ENCODE measurements at places on chromosomes 16 and 17. TPM values are rescaled to one million over a fixed set of nuclear protein-coding genes. Genes with fewer than 3 reads are reported as not detected.

DNA sequence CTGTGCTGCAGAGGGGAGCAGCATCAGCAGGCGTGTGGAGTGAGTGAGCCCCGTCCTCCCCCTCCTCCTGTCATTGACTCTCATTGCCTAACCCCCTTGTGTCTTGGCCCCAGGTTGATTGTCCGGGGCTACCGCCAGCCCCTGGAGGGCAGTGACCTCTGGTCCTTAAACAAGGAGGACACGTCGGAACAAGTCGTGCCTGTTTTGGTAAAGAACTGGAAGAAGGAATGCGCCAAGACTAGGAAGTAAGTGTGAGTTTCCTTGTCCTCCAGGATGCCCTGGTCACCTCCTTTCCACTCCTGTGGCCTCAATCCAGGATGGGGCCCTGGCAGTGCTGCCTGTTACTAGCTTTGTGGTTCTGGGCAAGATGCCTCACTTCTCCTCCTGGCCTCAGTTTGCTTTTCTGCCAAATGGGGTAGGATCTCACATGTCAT lies 87.0 kb downstream of the ABCC1 start:
- no peak overlapping the region for H3K4me3 ChIP-seq
- peaks cover 52% of the 10 kb centered on the region for H3K36me3 ChIP-seq
- DNase-seq, result no peak
- H3K27ac ChIP-seq, result no peak overlapping the region
- no peaks in the 10 kb centered on the region for H3K4me1 ChIP-seq

The SLFN11 gene
- total RNA-seq, result 21.8 TPM

DNA sequence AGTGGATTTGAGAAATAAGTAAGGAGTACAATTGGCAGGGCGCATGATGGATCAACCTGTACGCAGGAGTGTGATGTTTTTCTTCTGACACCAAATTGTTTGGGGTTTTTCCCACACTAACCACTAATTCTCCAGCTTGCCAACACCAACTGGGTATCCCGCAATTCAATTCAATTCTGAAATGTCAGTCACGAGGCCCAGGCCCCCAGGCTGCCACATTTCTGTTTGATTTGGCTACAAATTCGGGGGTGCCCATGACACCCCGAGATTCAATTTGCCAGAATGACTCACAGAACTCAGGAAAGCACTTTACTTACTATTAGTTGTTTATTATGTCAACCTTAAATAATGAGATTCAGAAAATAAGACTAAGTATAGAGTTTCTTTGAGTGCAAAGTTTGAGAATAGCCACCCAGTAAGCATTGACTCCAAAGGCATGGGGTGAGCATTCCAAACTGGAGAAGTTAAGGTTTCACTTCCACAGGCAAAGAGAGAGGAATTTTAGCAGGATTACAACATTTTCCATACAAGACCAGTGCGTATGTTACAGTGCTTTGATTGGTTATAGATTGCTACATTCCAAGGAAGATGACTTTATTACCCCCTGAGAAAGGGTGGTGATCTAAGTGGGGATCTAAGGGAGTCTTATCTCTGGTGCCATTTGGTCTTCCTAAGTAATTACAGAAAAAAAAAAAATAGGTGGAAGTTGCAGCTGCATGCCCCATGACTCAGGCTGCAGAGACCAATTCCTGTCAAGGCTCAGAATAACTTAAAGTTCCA lies 11.5 kb downstream of the SLC46A1 start:
- peaks cover 32% of the 10 kb centered on the region for H3K36me3 ChIP-seq
- no peak for DNase-seq
- no peaks in the 10 kb centered on the region for H3K27me3 ChIP-seq
- no peak overlapping the region for H3K27ac ChIP-seq

The SLC35G3 gene
- total RNA-seq, result not detected

DNA sequence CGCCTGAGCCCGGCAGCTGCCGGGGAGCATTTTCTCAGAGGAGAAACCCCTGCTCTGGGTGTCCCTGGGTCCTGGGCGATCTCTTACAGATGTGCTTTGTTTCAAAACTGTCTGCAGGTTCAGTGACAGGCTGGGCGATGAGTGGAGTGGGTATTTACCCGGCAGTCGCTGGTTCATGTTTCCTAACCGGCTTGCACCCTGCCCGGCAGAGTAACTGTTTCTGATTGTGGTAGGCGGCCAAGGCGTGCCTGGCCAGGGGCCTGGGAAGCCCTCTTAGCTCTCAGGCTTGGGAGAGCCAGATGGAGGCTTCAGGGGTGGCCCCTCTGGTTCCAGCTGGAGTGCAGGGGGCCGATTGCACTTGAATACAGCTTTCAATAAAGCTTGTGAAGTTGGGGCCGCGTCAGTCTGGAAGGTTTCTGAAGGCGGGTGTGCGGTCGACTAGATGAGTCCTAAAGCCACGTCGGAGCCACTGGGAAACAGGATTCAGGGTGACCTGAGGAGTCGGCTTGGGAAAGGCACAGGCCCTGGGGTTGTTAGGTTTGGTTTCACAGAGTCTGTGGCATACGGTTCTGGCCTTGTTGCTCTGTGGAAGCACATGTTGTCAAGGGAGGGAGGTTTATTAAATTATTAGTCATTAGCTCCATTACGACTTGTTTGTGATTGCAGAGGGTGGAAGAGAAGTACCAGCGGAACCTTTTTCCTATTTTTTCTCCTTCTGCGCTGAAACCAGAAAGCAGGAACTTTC lies 1.4 kb downstream of the BAIAP2 start:
- H3K36me3 ChIP-seq, result no peaks in the 10 kb centered on the region
- H3K27ac ChIP-seq, result no peak overlapping the region
- peaks cover 6% of the 10 kb centered on the region for H3K27me3 ChIP-seq
- peaks cover 89% of the 10 kb centered on the region for H3K4me1 ChIP-seq
- H3K4me3 ChIP-seq, result peak overlapping the region; percentile 60

- no peaks in the 10 kb centered on the region for H3K27me3 ChIP-seq
- H3K27ac ChIP-seq, result no peak overlapping the region
- H3K36me3 ChIP-seq, result no peaks in the 10 kb centered on the region
- H3K4me3 ChIP-seq, result no peak overlapping the region
Measured at GRCh38 chr17:78548725-78549124, 28.5 kb downstream of the DNAH17 start.

DNA sequence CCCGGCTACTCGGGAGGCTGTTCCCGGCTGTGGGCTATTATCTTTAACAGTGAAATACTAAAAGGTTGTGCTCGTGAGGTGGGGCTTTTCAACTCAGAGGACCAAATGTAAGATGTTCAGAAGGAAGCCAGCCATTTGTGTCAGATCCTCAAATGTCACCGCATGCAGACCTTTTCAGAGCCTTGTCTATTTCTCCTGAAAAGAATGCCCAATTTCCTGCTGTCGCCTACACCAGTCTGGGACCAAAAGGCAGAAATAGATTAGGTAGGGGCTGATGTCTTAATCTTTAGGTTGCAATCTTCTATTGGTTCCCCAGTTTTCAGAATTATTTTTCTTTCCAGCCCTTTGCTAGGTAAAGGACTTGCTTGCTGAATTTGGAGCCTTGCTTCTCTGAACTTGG lies 8.9 kb upstream of the USP31 start:
- H3K4me1 ChIP-seq, result no peaks in the 10 kb centered on the region
- H3K4me3 ChIP-seq, result no peak overlapping the region
- DNase-seq, result no peak
- no peak overlapping the region for H3K27ac ChIP-seq

DNA sequence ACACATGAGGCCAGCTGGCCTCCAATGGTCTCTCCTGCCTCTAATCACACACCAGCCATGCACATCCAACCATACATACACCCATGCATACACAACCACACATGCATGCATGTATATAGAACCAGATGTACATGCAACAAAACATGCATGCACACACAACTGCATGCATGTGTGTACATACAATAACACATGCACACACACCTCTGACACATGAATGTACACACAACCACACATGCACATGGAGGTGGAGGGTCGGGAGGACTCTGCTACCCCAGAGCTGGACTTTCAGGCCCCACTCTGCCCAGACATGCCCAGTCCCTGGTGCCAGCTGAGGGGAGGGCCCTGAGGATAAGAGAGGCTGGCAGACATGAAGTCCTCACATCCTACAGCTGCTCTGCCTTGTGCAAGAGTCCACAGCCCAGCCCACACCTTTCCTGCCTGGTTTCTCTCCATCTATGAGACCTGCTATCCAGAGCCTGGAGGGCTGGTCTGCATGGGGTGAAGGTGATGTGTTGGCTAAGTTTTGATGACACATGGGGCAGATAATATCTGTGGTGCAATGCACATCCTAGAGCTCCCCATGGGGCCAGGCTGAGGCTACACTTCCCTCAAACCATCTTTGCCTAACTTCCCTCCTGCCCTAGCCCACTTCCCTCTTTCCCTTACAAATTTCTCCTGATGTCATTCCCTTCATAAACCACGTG lies 50.9 kb upstream of the SDK2 start:
- H3K27me3 ChIP-seq, result peaks cover 7% of the 10 kb centered on the region
- no peak for DNase-seq
- no peak overlapping the region for H3K4me3 ChIP-seq
- H3K36me3 ChIP-seq, result no peaks in the 10 kb centered on the region
- no peak overlapping the region for H3K27ac ChIP-seq

All from heart left ventricle (tissue), 16 donors.